ENCODE measurements at places on chromosomes 13 and 19.

GRCh38 chr19:10871711-10872545 is 575 bp downstream of the CARM1 start:
- DNase-seq, result peak; percentile 36

- DNase-seq, result no peak
These were observed 10.2 kb downstream of the ENOX1 start for GRCh38 chr13:43776501-43777079.

GRCh38 chr19:18117692-18118378 is 20.3 kb downstream of the MAST3 start:
- peak; percentile 95 for DNase-seq

DNA sequence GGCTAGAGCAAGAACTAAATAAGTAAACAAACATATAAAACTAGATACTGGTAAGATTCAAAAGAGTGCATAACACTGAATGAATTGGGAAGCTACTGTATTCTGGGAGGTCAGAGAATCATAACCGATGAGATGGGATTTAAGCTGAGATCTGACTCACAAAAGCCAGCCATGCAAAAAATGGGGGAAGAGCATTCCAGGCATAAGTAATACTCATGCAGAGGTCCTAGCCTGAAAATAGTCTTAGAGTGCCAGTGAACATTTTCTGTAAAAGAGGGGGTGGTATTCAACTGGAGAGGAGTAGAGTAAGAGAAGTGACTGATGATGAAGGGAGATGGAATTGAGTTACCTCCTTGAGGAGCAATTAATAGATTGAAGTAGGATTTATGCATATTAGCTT is 872.0 kb upstream of the GPC6 start:
- no peak for DNase-seq

- DNase-seq, result no peak
These were observed 34.2 kb downstream of the COMP start for GRCh38 chr19:18756896-18757295.

GRCh38 chr13:91813253-91813652 is 414.8 kb downstream of the GPC5 start:
- no peak for DNase-seq

DNA sequence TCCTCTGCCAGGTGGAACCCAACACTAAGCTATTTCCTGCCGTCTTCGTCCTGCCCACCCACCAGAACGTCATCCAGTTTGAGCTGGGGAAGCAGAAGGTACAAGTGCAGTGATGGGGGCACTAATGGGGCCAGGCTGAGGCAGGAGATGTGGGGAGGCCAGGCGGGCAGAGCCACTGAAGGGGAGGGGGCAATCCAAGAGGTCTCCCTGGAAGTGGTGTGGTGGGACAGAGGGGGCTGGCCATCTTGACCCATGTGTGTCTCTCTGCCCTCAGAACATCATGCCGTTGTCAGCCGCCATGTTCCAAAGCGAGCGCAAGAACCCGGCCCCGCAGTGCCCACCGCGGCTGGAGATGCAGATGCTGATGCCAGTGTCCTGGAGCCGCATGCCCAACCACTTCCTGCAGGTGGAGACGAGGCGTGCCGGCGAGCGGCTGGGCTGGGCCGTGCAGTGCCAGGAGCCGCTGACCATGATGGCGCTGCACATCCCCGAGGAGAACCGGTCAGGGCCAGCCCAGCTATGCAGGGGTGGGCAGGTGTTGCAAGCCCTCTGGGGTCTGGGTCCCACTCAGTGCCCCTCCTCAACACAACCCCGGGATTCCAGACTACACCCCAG is 49.6 kb downstream of the RYR1 start:
- DNase-seq, result no peak

DNA sequence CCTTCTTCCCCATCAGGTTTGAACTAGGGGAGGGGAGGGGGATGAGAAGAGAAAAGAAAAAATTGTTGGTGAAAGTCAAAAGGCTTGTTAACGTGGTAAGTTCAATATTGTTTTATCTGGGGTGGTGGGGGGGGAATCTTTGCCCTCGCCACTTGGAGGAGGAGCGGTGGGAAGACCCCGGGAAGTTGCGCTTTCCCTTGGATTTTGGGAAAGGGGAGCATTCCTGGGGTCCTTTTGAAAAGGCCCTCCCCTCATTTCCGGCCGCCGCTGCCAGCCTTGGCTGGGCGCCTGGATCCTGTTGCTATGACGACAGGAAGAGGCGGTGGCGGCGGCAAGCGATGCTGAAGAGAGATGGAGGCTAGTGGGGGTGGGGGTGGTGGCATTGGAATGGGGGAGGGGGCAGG is 4.6 kb upstream of the CACNG8 start:
- peak; percentile 51 for DNase-seq

GRCh38 chr13:43640476-43640875 is 146.3 kb downstream of the ENOX1 start:
- DNase-seq, result no peak

DNA sequence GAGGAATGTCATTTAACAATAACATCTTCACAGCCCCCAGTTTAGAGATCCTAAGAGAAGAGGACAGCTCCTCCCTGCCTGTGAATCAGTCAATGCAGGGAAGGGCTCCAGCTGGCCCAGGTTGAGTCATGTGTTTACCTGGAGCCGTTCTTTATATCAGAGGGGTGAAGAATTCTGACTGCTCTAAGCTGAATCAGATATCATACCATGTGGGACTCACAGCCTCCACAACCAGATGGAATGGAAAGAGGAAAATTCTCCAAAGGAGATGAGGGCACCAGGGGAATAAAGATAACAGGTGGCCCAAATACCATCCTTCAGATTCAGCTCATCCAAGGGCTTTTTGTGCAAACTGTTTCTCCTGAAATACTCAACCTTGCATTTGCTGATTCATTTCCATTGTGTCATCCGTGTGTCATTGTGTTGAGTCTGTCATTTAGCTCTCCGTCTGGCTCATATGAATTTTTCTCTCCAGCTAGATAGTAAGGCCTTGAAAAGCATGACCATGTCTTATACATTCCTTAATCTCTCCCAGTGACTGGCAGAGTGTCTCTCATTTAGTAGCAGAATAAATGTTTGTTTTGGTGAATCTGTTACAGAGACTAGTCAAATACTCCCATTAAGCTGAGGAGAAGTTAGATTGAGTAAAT is 217.9 kb downstream of the RFC3 start:
- DNase-seq, result no peak

GRCh38 chr13:102351521-102351920 is 50.3 kb downstream of the FGF14 start:
- DNase-seq, result no peak

GRCh38 chr13:93522501-93522900 is 295.9 kb downstream of the GPC6 start:
- no peak for DNase-seq

- DNase-seq, result no peak
These were observed 212.2 kb downstream of the ENOX1 start for GRCh38 chr13:43574605-43575004.

DNA sequence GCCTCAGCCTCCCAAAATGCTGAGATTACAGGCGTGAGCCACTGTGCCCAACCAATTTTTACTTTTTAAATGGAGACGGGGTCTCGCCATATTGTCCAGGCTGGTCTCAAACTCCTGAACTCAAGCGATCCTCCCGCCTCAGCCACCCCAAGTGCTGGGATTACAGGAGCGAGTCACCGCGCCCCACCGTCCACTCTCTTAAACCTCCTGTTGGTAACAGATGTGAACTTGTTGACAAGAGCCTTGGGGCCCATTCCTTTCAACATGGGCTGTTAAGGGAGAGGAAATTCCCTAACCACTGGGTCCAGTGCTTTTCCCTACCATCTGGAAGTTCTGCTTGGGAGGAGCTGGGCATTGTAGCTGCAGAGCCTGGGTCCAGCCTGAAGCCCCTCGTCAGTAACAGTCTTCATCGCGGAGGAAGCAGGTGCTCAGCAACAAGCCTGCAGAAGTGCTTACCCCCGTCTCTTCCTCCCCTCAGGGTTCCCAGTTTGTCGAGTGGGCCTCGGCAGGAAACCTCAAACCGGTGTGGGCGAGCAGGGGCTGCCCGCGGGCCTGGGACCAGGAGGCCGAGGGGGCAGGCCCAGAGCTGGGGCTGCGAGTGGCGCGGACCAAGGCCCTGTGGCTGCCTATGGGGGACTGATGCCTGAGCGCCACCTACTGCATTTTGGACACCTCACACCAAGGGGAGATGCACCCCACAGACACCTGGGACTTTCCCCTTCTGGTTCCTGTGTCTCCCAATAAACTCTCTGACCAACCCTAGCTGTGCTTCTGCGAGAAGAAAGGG is 4.0 kb upstream of the FLT3LG start:
- no peak for DNase-seq

- no peak for DNase-seq
These were observed 3.1 kb upstream of the CTXN1 start for GRCh38 chr19:7928741-7929701.

- DNase-seq, result peak; percentile 98
These were observed 15.8 kb downstream of the TECR start for GRCh38 chr19:14544977-14545715.

DNA sequence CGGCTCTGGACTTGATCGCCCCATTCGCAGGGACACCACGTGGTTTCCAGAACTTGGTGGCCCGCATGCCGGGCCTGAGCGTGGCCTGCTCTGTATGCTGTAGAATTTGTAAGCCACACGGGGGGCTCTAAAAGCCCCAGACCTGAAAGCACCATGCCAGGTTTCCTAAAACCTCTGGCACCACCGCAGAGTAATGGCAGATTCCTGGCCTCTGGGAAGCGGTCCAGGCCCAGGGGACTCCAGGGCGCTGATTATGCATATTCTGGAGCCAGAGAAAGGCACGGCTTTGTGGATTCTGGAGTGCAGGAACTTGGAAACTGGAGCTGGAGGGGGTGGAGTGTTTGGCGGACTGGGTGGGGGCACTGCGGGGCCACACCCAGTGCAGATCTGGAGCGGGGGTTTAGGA is 3.7 kb downstream of the FTL start:
- DNase-seq, result no peak

- no peak for DNase-seq
These were observed 7.0 kb upstream of the ZNF444 start for GRCh38 chr19:56133858-56134653.

DNA sequence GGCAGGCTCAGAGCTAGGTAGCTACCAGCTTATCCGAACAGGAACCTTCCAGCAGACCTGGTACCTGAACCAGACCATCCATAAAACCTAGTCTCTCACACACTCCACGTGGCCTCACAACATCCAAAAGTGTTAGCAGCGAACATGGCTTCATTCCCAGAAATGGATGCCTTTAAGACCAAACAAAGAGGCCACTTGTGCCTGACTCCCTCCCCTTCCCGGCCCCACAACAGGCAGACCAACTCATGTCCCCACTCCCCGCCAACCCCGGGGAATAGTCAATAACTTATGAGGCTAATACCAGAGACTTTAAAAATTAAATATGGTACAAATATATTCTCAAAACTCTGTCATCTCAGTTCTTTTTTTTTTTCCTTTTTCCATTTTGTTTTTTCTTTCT is 46.2 kb downstream of the ZNF557 start:
- peak; percentile 95 for DNase-seq

DNA sequence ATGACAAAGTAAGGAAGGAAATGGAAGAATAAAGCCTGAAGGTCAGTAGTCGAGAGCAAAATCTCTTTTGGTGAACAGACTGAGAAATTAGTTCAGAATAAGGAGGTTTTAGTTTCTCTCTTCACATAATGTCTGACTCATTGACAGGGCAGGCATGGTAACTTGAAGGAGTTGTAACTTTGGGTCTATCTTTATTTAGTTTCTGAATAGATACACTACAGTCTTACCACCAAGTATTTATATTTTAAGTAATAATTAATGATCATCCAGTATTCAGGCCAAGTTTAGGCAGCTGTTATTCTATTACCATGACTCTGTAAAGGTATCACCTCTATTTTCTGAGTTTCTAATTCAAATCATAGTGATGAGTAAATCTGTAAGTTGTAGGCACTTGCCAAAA is 219.9 kb downstream of the SPRY2 start:
- DNase-seq, result no peak

DNA sequence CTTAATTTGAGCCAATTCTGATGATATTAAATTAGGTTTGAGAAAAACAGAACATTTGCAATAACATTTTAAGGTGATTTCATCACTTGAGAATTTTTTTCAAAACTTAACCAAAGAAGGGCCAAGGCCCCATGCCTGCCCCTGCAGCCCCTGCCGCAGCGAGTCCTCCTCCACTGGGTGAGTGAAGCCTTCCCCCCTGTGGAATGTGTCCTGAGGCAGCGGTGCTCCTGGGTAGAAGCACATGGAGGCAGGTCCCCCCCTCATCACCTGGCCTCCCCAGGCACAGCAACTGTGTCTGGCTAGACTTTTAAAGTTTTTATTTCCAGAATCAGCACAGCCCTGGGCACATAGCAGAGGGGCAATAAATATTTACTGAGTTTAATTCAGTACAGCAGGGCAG is 10.8 kb downstream of the SOX1 start:
- DNase-seq, result no peak

DNA sequence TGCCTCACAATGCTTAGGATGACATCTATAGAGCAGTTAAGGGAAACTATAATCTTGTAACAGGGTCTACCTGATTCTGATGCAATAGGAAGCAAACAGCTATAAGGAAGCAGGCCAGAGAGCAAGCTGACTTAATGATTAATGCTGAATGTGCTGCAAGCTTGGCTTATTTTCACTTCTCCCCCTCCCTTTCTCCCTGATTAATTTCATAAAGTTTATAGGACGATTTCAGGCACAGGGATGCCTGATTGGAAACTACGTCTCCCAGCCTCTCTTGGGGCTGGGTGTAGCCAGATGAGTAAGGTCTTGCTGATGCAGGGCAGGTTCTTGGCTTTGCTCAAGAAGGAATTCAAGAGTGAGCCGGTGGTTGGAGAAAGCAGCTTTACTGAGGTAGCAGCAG is 82.8 kb upstream of the MRI1 start:
- no peak for DNase-seq

DNA sequence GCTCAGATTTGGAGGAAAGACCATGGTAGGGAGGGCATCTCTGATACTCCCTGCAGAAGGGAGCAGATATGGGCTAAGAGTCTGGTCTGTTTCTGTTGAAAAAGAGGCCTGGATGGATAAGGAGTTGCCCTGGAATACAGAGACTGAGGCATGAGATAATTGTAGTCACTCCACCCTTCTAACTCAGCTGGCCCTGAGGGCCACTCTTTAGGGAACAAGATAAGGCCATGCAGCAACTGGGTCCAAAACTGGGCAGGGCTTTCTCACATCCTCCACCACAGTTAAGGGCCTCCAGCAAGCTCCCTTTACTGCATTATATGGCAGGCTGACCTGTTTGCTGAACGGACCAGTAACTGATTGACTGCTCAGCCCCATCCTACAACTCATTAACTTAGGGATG is 1.3 kb downstream of the ZNF749 start:
- no peak for DNase-seq

- no peak for DNase-seq
These were observed 9.2 kb downstream of the ZNF823 start for GRCh38 chr19:11729586-11729985.

- DNase-seq, result no peak
These were observed 786.4 kb upstream of the SLITRK1 start for GRCh38 chr13:84668637-84669036.

DNA sequence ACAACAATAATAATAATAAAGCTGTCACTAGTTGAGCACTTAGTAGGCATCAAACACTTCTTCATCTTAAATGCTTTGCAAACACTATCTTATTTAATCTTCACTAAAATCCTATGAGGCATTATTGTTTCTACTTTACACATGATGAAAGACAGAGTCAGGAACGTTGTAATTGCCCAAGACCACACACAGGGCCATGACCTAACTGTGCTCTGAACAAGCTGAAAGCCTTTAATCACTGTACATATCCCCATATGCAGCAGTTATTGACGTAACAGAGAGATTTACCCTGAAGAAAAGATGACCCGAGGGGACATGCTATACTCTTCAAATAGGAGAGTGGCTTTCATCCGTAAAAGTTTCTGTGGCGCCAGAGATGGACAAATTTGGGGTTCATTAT is 53.0 kb downstream of the SACS start:
- no peak for DNase-seq

- DNase-seq, result peak; percentile 17
These were observed 72.6 kb upstream of the SERP2 start for GRCh38 chr13:44300895-44301638.
